AG10803 (cell line): ENCODE measurements at places on chromosomes 2 and 18.
A peak's percentile ranks its signal among the peaks of the same experiment; 100 is the strongest.

- no peak for DNase-seq
Measured at GRCh38 chr2:119025762-119026351, 83.9 kb downstream of the MARCO start.

DNA sequence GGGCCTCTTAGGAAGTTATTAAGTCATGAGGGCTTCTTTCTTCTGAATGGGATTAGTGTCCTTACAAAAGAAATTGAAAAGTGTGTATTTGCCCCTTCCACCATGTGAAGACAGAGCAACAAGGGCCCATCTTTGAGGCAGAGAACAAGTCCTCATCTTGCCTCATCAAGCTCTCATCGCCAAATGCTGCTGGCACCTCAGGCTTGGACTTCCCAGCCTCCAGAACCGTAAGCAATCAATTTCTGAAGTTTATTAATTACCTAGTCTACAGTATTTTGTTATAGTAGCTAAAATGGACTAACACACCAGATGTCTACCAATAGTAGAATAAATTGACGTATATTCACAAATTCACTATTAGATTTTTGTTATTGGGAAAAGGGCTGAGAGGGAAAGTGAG lies 74.6 kb downstream of the CCDC148 start:
- no peak for DNase-seq

- peak; percentile 63 for DNase-seq
Measured at GRCh38 chr2:10285556-10286198, 17.0 kb upstream of the HPCAL1 start.

DNA sequence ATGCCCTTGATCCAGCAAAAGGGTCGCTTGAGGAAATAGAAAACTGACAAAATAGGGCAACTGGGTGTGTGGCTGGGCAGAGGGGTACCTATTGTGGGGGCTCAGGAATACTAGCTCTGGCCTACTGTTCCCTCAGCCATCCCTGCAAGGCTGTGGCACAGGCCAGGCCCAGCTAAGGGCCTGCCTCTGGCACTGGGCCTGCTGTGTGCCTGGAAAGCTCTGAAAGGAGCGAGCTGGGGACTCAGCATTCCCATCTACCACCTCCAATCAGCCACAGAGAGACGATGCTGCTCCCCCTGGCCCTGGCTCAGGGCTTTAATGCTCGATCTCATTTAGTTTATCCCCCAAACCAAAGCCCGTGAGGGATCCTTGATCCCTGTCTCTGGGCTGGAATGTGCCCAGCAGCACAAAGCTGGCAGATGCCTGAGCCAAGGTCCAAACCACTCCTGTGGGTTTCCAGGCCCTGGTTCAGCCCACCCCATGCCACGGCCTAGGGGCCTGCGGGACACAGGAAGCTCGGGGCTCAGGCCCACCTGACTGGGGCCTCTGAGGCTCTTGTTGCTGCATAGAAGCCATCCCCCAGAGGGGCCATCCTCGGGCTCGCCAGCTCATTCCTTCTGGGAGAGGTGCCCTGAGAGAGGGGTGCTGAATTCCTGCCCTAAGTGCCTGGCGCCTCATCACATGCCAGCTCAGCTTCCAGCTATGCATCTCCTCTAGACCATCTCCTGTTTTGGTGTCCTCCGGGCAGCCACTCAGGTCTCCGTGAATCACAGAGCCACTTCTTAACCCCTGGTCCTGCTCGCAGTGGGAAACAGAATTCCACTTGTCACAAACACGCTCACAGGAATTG lies 43.0 kb upstream of the KCNF1 start:
- peak; percentile 79 for DNase-seq

GRCh38 chr2:88452980-88453582 lies 588 bp upstream of the FOXI3 start:
- DNase-seq, result no peak
